Activated CD4-positive, alpha-beta T cell treated with anti-CD3 and anti-CD28 coated beads for 48 hours (primary cell): ENCODE measurements at places on chromosomes 3 and 15.

DNA sequence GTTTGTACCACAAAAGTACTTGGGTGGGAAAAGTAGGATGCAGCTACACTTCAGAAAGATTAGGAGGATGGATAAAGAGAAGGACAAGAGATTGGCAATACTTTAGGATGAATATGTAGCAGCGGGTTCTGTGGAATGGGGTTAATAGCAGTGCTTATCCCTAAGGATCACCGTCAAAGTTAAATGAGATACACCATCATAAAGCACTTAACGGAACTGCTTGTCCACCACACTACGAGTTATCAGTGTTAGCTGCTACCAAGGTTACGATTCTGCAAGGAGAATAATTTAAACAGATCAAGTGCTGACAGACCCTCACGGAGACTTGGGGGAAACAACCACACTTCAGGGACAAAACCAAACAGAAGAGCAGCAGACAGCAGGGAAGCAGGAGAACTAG, 963 bp downstream of the SHQ1 start:
- DNase-seq: no peak

GRCh38 chr3:15694628-15695027, 93.1 kb downstream of the BTD start:
- no peak for DNase-seq

GRCh38 chr3:190721330-190721729, 141.2 kb downstream of the GMNC start:
- no peak for DNase-seq

DNA sequence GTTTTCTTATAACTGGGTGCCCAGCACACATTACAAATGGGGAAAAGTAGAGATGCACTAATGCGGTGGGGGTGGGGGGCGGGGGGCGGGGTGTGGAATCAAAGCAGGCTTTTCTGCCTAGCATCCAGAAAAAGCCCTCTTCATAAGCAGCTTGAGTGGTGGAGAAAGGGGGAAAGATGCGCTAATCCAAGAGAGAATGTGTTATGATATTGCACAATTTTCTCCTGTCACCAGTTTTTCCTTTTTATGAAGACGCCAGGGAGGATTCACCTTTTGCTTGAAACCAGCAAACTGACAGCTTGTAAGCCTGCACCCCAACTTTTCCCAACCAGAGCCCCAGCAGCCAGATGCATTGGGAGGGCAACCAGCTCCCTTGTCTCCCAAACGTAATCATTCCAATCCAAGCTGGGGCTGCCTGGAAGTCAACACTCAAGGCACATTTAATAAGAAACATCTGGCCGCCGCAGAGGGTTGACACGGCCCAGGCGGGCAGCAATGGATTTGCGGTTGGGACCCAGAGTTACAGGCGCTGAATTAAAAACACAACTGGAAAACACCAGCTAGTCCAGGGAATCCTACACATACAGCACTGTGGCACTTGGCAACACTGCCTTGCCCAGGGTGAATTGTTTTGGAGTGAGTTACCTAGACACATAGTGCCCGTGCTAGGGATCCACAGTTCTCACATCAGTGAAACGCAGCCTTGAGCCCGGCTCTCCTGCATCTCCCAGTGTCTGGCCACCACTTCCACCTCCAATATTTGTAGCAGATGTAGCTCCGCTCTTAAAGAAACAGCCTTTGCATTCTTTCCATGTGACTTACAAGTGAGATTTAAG, 218.5 kb upstream of the PRICKLE2 start:
- DNase-seq: no peak

DNA sequence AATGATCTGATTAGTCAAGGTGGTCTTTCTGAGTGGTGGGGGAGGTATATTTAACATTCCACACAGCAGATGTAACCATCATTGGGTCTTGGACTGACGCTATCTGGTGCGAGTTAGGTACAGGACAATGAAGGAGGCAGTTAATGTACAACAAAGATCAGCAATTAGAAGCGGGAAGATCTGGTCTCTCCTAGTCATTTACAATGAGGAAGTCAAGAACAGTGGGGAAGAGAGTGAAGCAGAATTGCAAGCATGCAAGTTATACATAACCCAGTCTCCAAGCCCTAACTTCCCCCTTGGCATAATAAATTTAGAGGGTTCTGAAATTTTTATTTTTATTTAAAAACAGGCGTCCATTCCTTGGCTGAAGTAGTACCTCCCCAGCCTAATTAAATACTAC, 14.1 kb downstream of the GPD1L start:
- no peak for DNase-seq

- no peak for DNase-seq
These were observed 134.8 kb upstream of the RGMA start for GRCh38 chr15:93223803-93224202.

- no peak for DNase-seq
These were observed 130.4 kb upstream of the UBE2E2 start for GRCh38 chr3:23072693-23073092.

DNA sequence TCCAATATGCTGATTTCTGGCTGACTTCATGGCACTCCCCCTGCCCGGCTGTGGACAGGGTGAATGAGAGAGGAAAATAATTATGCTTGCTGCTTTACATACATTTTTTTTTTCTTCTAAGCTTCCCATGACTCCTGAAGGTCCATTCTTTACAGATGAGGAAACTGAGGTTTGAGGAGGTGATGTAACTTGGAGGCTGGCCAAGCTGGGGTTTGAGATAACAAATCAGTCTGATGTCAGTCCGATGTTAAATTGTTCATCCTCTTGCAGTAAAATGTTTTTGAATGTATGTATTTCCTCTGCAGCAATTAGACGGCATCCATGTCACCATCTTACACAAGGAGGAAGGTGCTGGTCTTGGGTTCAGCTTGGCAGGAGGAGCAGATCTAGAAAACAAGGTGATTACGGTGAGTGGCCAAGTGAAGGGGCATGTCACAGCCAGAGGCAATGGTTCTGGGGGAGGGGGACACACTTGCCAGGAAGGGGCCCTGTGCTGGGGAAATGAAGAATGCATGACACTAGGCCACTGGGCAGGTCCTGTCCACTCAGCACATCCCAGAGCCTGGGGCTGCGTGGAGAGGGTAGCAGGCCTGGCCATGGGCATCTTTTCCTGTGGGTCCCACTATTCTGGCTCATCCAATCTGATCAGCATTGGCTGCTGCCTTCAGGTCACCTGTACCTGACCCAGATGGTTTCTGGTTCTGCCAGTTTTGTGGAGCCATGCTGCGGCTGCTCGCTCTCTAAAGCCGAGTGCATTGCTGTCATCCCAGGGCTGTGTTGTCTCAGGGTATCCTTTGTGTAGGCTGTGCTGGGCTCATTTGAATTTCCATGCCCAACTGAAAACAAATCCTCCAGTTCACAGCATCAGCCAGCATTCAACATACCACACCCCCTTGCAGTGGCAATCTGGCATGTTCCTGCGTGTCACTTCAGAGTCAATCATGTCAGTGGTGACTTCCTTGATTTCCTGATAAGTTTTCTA, 20.4 kb downstream of the STARD5 start:
- DNase-seq: no peak

DNA sequence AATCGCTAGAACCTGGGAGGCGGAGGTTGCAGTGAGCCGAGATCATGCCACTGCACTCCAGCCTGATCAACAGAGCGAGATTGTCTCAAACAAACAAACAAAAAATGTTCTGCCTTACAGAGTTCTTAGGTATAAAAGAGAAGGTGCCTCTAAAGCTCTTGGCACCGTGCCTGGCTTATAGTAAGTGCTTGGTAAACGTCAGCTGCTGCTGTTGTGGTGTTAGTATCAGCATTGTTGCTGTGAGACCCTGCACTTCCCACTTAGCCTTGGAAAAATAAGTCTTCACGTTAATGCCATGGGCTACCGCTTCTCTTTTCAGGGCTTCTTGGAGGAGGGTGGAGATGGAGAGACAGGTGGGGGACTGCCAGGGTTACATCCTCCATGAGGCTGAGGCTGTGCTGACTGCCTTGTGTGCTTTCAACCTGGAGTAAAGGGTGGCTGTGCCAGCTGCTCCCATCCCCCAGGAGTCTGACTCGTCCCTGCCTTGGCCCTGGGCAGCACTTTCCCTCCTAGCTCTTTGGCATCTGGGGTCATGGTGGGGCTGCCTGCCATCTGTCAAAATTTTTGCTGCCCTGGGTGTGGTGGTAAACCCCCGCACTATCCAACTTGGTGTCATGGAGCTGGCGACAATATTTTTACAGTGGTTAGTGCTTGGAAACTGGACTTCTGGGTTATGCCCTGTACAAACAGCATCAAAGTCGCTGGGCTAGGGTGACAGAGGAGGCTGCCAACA, 17.8 kb downstream of the FLNB start:
- no peak for DNase-seq

DNA sequence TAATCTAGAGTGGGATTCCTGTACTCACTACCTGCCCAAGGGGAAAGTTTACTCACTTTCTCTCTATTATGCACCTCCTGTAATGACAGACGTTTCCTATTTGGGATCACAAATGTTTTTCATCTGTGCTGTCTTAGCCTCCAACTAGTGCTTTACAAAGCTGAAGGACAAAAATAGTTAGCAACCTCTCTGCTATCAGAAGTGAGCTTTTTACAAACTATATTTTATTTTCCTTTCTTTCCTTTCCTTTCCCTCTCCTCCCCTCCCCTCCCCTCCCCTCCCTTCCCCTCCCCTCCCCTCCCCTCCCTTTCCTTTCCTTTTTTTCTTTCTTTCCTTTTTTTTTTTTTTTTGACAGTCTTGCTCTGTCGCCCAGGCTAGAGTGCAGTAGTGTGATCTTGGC, 130.8 kb downstream of the UNC13C start:
- DNase-seq: no peak
